NCI-H1930 (cell line): ENCODE measurements at places on chromosomes 3 and 15.

- no peak for DNase-seq
Measured at GRCh38 chr15:64915518-64916227, 4.0 kb downstream of the ANKDD1A start.

DNA sequence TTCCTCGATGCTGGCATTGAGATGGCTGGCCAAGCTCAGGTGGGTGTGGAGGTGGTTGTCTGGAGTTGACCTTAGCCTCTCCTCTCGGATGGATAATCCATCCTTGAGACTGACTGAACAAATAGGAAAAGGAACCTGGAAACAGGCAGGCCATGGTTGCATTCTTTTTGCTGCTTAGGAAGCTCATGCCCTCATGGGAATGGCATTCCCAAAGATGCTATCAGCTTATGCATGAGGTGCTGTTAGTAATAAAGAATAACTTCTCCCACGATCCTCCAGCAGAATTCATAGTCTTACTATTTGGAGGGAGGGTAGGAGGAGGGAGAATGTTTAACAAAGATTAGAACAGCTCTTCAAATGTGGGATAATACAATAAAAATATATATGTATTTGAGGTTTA is 303.0 kb upstream of the TPM1 start:
- no peak for DNase-seq

- DNase-seq, result peak; percentile 5
Measured at GRCh38 chr15:98799461-98800390, 151.4 kb downstream of the IGF1R start.

GRCh38 chr3:156553705-156554356 is 1.1 kb downstream of the SSR3 start:
- no peak for DNase-seq

DNA sequence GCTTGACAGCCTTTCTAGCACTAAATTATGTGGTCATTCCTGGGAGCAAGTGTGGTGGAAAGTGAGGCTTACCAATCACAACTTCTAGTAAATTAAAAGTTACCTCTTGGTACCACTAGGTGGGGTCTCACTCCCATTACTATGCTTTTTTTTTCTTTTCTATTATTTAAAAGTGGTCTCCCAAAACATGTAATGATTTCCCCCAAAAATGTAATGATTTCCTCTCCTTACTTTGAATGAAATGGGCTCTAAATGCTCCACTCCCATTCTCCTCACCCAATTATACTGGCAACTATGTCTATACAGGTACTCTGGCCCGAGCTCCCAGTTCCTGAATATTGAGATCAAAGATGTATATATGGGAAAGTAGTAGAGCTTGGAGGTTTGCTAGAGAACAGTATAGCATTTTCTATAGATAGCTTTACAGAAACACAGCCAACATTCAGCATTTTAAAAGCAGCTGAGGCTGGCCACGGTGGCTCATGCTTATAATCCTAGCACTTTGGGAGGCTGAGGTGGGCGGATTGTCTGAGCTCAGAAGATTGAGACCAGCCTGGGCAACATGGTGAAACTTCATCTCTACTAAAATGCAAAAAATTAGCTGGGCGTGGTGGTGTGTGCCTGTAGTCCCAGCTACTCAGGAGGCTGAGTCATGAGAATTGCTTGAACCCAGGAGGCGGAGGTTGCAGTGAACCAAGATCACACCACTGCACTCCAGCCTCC is 70.9 kb downstream of the DCUN1D1 start:
- no peak for DNase-seq

GRCh38 chr3:11998092-11998491 is 6.1 kb upstream of the SYN2 start:
- DNase-seq, result no peak

- no peak for DNase-seq
Measured at GRCh38 chr15:30953731-30954378, 37.6 kb downstream of the MTMR10 start.

DNA sequence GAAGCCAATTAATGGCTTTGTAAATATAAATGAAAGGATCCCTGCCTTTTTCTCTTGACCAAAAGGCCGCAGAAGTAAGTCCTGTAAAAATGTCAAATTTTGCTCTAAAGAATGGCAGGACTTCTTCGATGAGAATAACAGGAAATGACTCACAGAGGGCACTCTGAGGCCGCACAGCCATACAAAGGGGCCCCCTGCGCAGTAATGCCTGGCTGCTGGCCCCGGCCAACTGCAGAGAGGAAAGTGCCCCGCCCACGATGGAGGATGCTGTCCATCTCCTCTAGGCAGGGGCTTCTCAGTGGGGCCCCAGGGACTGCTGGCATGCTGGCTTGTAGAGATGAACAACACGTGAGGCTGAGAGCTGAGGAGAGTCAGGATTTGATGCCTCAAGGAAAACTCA is 18.1 kb upstream of the SCN10A start:
- no peak for DNase-seq

DNA sequence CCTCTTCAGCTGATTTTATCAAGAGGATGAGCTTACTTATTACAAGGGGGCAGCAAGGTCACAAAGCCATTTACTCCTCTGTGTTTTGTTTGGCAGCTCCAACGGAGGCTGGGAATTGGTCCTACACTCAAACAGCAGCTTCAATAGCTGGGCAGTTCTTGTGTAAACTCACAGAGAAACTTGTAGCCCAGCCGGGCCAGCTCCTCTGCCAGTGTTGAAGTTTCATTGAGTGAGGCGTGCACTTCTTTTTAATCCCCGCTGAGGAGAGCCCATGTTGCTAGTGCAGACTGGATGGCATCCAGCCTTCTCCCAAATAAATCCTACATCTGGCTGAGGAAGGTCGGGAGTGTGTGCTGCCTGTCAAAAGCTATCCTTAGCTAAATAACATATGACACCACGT is 59.5 kb downstream of the BFSP2 start:
- no peak for DNase-seq

DNA sequence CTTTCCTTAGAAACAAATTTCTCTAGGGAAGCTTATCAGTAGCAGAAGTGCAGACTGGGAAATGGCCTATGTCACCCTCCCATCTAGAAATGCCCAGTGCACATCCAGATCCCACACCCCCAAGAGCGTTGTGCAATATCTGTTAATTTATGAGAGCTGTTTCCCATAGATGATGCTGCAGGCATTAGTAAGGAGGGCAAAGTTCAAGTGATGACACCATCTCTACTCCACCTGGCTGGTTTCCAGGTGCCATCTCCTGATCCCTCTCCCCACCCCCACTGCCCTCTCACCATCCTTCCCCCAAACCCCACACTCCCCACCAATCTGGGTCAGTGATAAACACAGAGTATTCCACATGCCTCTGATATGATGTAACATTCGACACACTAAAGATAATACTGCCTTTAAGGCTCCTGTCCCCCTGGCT is 39.4 kb downstream of the AGTR1 start:
- DNase-seq, result no peak

GRCh38 chr15:71114066-71114680 is 1.1 kb upstream of the THSD4 start:
- peak; percentile 33 for DNase-seq

GRCh38 chr15:96230526-96231181 is 99.8 kb upstream of the NR2F2 start:
- DNase-seq, result no peak

- no peak for DNase-seq
Measured at GRCh38 chr3:58350627-58351013, 17.9 kb downstream of the PXK start.

- no peak for DNase-seq
Measured at GRCh38 chr15:100784493-100785180, 95.0 kb upstream of the ALDH1A3 start.

DNA sequence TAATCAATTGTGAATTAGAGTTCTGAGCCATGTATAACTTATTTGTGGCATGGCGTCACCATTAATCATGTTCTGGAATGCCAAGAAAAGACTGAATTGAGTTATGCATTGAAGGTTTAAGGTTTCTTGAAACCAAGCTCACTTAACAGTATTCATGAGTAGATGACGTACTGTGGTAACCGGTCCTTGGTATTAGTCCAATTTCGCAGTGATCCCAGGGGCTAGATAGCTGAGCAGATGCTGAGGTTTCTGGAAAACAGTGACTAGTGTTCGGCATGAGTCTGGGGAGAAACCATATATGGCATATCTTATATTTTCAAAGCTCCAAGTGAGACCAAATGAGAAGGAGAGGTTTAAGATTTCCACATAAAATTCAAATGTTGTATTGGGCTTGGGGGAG is 218.3 kb upstream of the LYSMD4 start:
- no peak for DNase-seq

- DNase-seq, result no peak
Measured at GRCh38 chr3:169327546-169328356, 335.8 kb downstream of the MECOM start.

DNA sequence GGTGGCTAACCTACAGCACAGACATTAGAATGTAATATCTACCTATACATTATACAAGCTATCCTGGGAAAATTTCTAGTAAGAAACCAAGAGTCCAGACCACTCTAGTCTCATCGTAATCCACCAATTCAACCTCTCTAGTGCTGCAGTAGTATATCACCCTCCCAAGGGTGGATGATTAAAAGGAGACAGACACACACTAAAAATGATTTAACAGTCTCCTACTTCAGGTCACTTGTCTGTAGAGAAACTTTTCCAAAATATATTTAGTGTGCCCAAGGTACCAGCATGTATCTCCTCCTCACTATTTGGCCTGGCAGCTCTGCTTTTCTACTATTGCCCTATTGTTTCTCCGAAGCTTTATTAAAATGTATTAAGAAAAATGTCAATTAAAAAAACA is 45.0 kb downstream of the ZBTB20 start:
- peak; percentile 14 for DNase-seq
